Myocyte (in vitro differentiated cells): ENCODE measurements at places on chromosomes 7 and 10.

DNA sequence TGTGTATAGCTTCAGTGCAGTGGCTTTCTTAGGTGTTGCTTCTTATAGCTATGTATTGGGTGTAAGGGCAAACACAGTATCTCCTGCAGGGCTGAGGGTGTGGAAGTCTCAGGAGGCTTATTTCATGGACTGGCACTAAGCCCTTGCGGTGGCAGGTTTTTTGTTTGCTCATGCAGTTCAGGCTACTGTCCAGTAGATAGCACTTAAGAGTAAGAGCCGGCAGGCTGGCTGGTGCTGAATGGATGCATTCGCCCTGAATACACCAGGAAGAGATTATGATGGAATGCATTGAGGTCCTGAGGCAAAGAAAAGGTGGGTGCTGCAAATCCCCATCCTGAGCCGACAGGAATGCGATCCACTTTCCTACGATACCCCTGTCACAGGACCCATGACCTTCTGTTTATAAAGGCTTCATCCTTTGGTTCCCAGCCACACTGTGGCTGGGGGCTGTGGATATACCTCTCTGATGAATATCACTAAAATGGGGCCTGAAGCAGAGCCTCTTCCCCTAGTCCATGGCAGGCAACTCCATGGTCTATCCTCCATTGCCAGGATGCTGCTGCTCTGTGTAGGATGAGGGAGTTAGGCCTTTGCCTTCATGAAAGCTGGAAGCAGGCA, 44.9 kb downstream of the ANXA8 start:
- no peak for DNase-seq

GRCh38 chr7:130884437-130885417, 150.7 kb upstream of the KLF14 start:
- DNase-seq: no peak

DNA sequence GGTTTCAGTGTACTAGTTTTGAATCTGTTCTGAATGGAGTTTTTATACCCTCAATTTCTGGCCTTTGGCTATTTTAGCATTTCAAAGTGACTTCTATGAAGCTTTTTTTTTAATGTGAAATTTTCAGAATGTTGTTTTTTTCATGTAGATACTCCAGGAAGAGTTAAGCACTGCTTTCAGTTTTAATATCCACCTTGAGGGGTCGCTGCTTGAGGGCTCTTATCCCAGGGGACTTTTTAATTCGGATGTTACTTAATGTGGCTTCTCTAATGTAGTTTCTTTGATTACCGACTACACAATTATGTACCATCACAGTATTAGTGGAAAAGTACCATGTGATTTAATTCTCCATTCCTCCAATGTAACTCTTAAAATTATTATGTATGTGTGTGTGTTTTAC, 5.2 kb downstream of the IFIT5 start:
- DNase-seq: peak; percentile 53

- peak; percentile 25 for DNase-seq
Observed at GRCh38 chr7:88337572-88337971, 30.9 kb upstream of the STEAP4 start.

GRCh38 chr7:157650131-157650631, 313.4 kb downstream of the DNAJB6 start:
- no peak for DNase-seq

- DNase-seq: no peak
Observed at GRCh38 chr7:110964775-110965174, 126.2 kb upstream of the LRRN3 start.

- no peak for DNase-seq
Observed at GRCh38 chr7:158054611-158055010, 533.0 kb downstream of the PTPRN2 start.

- no peak for DNase-seq
Observed at GRCh38 chr10:7405637-7406036, 5.2 kb downstream of the SFMBT2 start.

DNA sequence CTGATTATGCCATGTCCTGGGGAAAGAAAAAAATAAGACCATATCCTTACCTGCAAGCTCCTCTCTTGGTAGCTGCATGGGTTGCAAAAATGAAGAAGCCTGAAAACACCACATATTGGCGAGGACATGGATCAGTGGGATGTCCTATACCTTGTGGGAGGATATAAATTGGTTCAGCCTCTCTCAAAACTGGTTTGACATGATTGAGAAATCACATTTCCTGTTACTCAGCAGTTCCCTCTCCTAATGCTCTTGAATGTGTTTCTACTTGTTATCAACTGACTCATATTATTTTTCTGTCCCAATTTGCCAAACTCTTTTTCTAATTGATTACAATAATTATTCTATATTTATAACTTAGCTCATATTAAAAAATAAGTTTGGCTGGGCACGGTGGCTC, 380.2 kb downstream of the EXOC4 start:
- no peak for DNase-seq

- DNase-seq: no peak
Observed at GRCh38 chr10:33937036-33937730, 602.7 kb upstream of the NRP1 start.

GRCh38 chr10:4294996-4295792, 510.2 kb upstream of the KLF6 start:
- no peak for DNase-seq

- no peak for DNase-seq
Observed at GRCh38 chr10:773562-774161, 84.2 kb upstream of the DIP2C start.

GRCh38 chr7:115707258-115708012, 323.1 kb downstream of the TFEC start:
- DNase-seq: peak; percentile 18

- DNase-seq: no peak
Observed at GRCh38 chr7:24229481-24230226, 54.3 kb upstream of the NPY start.

DNA sequence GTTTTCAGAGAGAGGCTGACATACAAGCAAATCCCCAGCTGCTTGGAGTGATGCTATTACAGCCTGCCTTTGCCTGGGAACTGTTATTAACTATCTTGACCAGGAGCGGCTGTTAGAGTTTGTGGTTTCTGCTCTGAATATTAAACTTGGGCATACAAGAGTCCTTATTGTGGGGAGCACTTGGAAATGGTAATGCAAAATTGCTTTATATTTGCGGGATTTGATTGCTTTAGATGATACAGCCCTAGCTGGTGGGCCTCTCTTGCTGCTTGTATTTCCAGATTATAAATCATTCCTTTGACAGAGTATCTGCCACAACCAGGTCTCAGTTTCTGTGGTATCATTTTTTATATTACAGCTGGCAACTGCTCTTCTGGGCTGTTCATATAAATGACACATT, 101.9 kb upstream of the FAM204A start:
- DNase-seq: peak; percentile 14
